ENCODE measurements at places on chromosomes 5 and 9.

- no peak for DNase-seq
Measured at GRCh38 chr9:121851641-121852091, 200.2 kb downstream of the DAB2IP start.

DNA sequence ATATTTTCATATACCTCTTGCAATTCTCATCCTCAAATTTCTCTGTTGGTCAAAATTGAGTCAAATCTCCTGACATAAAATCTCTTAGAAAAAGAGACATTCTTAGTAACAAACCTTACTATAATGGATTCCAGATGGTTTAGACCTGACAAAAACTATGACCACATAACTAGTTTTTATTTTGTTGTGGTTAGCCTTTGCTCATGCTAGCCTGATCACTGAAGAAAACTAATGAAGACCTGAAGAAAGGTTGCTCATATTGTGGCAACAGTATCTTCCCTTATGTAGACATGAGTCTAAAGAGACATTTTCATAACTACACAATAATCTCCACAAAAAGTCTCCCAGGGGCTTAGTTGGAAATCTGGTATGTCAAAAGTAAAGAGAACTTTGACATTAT, 274.1 kb upstream of the TMEM161B start:
- DNase-seq = no peak

GRCh38 chr9:95778957-95779356, 96.5 kb upstream of the ERCC6L2 start:
- DNase-seq = no peak

DNA sequence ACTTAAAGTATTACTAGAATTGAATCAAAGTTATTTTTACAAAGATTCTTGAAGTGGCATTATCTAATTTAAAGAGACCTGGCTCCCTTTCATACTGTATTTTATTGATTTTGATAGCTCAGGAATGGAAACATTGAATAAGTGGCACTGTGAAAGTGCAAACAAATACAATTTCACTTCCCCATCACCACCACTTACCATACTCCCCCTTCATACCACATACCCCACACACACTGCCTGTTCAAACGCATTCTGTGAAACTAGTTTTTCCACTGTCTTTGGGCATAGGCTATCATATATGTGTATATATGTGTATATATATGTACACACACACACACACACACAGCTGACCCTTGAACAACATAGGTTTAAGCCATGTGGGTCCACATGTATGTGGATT, 62.1 kb upstream of the ATG10 start:
- DNase-seq = no peak

DNA sequence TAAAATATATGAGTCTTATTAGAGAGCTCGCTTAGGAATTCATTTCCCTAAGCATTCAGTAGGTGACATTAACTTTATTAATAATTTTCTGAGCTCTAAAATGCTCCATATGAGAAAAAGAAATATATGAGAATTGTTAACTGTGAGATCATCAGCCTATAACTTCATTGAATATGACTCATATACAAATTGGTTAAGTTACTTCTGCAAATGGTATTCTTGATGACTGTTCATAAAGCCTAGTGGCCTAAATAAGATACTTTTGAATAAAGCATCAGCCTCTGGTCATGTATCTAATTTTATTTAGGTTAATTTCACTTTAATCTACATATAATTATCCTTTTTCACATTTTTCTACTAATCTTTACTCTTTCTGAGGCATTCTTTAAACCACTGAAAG, 710.2 kb upstream of the ACO1 start:
- DNase-seq = no peak

GRCh38 chr5:134580001-134580460, 52.6 kb downstream of the SAR1B start:
- DNase-seq = no peak

DNA sequence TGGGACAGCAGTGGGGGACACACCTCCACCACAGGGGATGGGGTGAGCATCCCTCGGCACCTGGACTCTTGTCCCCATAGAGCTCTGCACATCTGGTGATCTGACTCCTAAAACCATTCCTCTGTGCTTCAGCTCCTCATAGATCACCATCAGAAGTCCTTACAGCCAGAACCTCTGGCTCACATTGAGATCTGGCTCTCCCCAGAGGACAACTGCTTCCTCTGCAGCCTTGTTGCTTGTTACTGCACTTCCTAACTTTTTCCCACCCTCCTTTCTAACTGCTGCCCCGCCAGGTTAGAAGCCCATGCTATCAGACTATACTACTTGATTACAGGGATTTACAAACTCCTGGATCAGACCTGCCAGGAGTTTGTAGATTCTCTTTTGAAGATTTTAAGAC, 64.5 kb downstream of the ARSB start:
- DNase-seq = peak; percentile 26

- no peak for DNase-seq
Measured at GRCh38 chr9:134969156-134970045, 51.7 kb upstream of the FCN1 start.

DNA sequence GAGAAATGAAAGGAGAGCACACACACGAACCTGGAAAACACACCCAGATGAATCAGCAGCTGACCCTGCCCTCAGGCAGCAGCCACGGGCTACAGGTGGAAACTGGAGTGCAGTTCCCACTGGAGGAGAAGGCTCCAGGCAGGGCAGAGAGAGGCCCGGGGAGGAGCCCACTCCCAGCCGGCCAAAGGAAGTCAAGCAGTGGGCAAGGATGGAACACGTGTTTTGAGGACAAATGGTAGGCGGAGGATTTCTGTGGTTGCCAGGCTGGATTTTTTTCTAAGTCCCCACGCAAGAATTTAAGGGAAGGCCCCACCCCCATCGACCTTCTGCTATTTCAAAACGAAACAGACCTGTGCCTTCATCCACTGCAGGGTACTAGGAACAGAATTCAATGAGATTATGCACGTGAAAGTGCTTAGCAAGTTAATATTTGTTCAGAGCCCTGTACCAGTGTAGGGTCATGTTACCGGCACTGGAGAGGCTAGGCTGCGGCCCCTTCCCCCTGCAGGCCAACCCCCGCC, 6.8 kb downstream of the EPB41L4B start:
- no peak for DNase-seq

DNA sequence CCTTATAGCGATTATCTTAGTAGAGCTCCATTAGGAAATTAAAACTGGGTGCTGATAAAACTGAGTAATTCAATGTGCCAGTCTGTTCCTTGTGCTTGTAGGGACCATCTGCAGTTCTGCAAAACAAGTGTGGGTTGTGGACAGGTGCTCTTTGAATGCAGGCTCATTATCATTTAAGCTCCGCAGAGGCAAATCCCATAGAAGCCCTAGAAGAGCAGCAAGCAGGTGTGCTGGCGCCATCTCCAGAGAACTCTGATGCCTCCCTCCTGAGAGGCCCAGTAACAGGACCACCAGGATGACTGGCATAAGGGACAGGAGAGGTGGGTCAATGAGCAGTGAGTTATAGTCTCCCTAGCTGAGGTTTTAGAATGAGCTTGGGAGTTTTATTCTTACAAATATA, 1342.4 kb upstream of the DMAC1 start:
- DNase-seq = no peak

- no peak for DNase-seq
Measured at GRCh38 chr5:58259685-58260152, 200.2 kb downstream of the PLK2 start.

GRCh38 chr9:90894986-90895687, 93.5 kb downstream of the SYK start:
- no peak for DNase-seq

DNA sequence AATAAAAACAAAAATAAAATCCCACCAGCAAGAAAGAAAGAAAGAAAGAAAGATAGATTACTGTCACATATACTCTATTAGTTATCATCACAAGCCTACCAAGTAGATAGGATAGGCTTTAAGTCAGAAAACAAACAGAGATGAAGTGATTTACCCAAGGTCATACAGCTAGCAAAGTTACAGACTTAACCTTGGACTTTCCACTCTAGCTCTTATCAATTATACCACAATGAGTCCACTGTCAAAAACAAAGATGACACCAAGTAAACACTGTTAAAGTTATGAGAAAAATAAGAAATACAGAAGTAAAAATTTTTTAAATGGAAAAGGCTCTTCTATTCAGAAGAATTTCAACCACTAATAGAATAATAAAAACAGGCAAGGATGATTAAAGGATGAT, 13.4 kb downstream of the LARS1 start:
- no peak for DNase-seq

DNA sequence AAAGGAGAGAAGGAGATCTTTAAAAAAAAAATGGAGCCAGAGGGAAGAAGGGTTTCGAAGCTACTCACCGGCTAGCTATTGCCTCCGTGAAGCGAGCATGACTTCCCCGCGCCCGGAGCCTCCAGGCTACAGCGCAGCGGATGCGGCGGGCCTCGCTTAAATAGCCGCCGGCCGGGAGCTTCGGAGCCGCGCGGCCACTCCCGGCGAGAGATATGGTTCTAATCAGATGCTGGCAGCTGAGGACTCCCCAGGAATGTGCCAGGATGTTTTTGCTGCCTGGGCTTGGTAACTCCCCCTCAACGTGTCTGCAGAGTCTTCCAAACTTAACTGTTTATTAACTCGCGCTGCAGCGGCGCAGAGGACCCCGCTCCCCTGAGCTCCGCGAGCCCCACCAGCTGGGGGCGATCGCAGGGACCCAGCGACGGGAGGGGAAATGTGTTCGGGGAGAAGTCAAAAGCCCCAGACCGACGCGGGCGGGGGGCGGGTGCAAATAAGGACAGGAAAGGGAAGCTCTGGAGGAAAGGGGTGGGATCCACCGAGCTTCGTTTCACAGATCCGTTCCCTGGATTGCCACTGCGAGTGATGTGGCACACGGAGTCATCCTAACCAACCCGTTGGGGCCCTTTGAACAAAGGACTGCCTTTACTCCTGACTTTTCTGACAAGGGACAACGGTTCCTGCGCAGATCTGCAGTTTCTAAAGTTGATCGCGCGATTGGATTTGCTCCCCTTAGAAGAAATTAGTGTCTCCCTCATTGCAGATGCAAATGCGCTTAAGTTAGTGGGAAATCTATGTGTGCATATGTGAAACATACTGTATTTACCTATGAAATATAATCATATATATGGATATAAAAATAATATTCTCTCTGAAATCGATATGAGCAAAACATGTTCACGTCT, at the start of gene DAB2:
DAB2 (minus strand) TSS at position 245 of the 902 bp plus-strand sequence. CDS start 30,660 bp downstream, outside the sequence.
- DNase-seq = peak; percentile 66

DNA sequence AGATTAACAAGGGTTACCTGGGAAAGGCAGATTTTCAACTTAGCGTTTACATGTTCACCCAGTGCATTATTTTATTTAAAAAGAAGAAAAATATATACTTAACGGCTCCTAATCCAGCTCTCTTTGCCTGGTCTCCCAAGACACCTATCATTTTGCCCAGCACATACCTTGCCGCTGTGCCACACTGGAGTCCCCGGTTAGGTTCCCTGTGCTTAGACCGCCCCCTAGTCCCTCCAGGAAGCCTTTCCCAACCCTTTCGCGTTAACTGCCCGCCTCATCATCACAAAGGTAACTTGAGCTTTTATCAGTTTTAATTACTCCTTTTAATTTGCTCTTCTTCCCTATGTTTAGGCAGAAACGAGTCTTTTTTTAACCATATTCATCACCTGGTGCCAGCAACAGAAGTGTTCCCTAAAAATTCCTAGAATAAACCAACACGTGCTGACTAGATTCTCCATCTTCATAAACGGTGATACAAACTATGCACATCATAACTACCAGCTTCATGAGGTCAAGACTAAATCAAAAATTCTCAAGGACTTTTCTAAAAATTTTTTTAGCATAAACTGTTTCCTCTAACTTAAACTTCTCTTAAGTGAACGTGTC, 19.7 kb downstream of the DNAJA1 start:
- no peak for DNase-seq

GRCh38 chr5:9374025-9374424, 171.8 kb downstream of the SEMA5A start:
- DNase-seq = no peak

DNA sequence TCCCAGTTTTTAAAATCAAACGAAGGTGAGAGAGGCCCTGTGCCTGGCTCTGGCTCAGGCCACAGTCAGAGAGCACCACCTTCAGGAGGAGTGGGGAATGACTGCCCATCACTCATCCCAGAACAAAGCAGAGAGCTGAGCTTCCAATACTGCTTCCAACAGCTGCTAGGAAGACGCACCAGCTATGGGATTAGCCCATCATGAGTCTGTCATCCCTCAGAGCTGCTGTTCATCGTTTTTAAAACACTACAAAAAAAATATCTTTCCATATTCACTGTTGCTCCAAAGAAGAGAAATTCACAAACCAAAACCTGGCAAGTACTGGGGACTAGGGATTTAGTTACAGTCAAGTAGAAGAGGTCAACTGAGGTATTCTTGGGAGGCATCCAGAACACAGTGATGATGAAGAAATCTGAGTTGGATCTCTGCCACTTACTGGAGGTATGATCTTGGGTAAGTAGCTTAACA, 102.4 kb downstream of the CDK5RAP2 start:
- peak; percentile 55 for DNase-seq

- DNase-seq = no peak
Measured at GRCh38 chr5:169084775-169085174, 216.2 kb downstream of the SLIT3 start.

GRCh38 chr9:121201045-121201737, 478 bp downstream of the RAB14 start:
- peak; percentile 14 for DNase-seq

GRCh38 chr9:13171261-13171660, 108.2 kb downstream of the MPDZ start:
- no peak for DNase-seq

DNA sequence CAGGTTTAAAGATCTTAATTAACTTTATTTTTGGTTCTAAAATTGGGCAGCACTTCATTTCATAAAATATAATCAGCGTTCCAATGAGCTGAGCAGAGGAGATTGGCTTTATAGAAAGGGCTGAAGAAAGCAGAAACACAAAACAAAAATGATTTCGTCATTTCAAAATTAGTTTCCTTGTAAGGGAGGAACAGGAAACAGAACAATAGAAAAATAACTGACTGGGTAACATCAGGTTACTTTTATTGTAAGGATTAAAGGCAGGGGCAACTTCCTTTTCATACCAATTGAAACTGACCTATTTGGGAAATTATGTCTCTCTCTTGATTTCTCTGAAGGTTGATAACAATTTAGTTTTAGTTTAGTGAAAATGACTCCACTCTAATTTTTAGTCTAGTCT, 157.1 kb downstream of the ATP10B start:
- no peak for DNase-seq

DNA sequence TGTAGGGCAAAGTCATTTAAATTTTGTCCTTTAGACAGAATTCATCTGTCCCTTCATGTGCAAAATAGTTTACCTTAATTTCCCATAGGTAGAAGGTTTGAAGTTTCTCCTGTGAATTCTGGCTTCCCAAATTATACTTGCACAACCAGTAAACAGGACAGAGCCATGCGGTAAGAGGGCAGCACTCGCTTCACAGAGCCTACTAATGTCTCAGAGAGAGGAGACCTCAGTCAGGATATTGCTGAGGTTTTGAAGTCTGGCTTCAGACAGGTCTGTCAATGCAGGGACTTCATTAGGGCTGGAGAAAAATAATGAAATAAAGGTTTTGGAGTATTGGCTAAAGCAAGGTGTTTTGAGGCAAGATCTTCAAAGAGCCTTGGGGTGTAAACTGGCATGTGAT, 91.4 kb downstream of the ANXA1 start:
- no peak for DNase-seq

GRCh38 chr9:87886933-87887505, 4.3 kb downstream of the SPATA31E1 start:
- no peak for DNase-seq

- no peak for DNase-seq
Measured at GRCh38 chr5:177378884-177379883, 5.0 kb upstream of the SLC34A1 start.
